ENCODE measurements at places on chromosomes 13 and 19.

- DNase-seq = no peak
These were observed 25.9 kb downstream of the ZNF791 start for GRCh38 chr19:12636631-12637030.

DNA sequence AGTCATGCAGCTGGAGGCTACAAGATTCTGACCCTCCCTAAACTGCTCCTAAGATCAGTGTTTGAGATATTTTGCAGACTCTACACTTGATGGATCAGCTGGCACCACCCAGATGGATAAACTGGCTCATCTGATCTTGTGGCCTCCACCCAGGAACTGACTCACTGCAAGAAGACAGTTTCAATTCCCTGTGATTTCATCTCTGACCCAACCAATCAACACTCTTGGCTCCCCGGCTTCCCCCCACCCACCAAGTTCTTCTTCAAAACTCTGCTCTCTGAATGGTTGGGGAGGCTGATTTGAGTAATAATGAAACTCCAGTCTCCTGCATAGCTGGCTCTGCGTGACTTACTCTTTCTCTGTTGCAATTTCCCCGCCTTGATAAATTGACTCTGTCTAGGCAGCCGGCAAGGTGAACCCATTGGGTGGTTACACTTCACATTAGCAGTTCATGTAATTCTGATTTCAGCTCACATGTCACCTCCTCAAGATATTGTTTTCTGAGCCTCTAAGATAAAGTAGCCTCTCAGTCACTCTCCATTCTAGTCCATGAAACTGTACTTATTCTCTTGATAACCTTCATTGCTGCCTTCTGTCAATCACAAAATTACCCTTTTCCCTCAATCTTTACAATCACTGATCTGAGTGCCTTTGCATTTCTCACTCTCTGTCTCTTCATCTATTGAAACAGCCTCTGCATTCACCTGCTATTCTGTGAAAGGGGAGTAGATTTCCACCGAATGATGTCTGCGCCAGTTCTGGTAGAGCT, 9.9 kb upstream of the FPR3 start:
- no peak for DNase-seq

DNA sequence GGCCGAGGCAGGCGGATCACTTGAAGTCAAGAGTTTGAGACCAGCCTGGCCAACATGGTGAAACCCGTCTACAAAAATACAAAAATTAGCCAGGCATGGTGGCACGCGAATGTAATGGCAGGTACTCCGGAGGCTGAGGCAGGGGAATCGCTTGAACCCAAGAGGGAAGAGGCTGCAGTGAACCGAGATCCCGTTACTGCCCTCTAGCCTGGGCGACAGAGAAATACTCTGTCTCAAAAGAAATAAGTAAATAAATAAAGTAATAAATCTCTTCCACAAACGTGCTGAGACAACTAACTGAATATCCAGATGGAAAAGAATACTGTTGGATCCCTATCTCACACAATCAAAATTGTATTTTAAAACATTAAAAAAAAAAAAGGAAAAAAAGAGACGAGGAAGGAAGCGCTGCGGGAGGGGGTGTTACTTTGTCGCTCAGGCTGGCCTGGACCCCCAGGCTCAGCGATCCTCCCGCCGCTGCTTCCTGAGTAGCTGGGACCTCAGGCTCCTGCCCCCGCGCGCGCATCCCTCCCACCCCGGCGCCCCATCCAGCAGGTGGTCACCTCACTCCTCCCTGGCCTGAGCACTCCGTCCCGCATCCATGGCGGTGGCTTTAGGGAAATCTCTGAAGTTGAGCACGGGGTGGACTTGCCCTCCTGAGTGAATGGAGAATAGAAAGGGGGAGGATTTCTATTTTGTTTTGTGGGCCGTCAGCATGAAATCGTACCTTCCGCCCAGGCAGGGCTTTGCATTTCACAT, 628 bp upstream of the ZNF813 start:
- DNase-seq = no peak

DNA sequence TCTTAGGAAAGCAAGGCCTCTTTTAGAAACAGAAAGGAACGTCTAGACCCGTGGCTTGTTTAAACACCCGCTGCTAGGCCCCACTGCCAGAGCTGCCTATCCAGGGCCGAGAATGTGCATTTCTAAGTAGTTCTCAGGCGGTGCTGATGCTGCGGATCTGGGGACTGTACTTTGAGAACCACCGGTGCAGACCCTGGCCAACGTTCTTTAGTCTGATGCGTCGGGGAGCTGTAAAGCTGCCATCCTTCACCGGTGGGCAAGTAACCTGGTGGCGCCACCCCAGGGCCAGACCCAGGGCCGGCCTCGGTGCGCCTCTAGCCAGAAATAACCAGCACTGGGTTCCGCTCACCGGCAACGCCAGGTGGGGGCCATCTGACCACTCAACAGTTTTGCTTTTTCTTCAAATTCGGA, 47.1 kb downstream of the TGDS start:
- DNase-seq = peak; percentile 63

GRCh38 chr13:43939086-43939485, 59.4 kb downstream of the LACC1 start:
- no peak for DNase-seq

DNA sequence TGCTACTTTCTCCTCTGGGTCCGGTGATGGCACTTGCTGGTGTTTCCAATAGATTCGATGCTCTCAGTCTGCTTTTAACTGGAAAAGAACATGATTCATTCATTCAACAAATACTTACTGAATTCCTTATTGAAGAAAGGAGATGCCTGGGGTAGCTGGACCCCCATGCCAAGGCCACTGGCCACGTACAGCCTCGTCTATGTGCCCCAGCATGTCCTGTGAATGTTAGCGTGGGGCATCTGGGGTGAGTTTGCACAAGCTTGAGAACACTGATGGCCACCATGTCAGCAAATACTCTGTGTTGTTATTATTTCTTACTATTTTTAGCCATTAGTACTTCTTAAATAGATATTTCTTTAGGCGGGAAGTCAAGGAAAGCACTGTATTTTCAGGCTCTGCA, 112.0 kb upstream of the OXGR1 start:
- no peak for DNase-seq

GRCh38 chr19:9018163-9018875, 8.1 kb upstream of the MUC16 start:
- DNase-seq = no peak

DNA sequence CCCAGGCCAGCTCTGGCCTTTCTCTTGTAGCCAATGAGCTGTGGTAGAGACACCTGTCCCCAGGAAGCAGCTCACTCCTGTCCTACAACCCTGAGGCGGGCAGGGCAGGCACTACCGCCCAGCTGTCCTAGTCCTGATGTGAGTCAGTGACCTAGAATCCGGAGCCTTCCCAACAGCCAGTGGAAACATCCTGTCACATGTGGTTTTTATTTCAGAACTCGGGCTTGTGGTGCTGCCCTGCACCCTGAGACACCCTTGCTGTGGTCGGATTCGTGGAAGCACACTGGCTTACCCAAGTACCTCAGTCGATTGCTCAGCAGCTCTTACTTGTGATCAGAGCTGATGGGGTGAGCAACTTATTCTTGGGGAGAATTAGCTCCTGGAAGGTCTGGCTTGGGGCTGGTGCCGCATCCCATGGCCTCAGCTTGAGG, 83.6 kb upstream of the ARHGEF7 start:
- no peak for DNase-seq

GRCh38 chr13:106163426-106163825, 372.0 kb downstream of the EFNB2 start:
- DNase-seq = no peak

- peak; percentile 90 for DNase-seq
These were observed 4.7 kb downstream of the SERTAD1 start for GRCh38 chr19:40420766-40421765.

GRCh38 chr19:35513628-35514281, at the start of gene DMKN:
DMKN (minus strand) TSS chr19:35513649; CDS start chr19:35513475, 174 bp downstream.
- no peak for DNase-seq

- DNase-seq = no peak
These were observed 412 bp downstream of the IRS2 start for GRCh38 chr13:109785892-109786450.

- DNase-seq = no peak
These were observed 44.3 kb downstream of the ZMYM2 start for GRCh38 chr13:20002787-20003186.

GRCh38 chr19:34150558-34150957, 21.7 kb upstream of the LSM14A start:
- no peak for DNase-seq

GRCh38 chr13:28117689-28118377, 17.5 kb upstream of the FLT3 start:
- DNase-seq = no peak

- no peak for DNase-seq
These were observed 81.7 kb upstream of the ABCC4 start for GRCh38 chr13:95382916-95383315.

DNA sequence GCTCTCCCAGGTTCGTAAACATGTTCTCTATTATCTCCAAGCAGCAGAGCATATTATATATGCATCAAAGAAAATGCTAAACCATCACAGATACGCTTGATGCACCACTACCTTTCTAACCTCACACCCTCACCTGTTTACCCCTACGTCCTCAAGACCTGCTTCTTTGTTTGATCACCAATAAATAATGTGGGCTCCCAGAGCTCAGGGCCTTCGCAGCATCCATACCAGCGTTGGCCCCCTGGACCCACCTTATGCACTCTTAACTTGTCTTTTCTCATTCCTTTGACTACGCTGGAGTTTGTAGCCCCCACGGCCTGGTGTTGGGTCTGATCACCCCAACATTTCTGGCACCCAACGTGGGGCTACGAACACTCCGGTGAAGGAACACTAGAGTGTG, 10.0 kb upstream of the ZNF443 start:
- DNase-seq = no peak

GRCh38 chr19:54430306-54431254, 15.3 kb downstream of the TTYH1 start:
- peak; percentile 60 for DNase-seq

GRCh38 chr13:110340812-110341444, 33.8 kb downstream of the COL4A2 start:
- DNase-seq = no peak

DNA sequence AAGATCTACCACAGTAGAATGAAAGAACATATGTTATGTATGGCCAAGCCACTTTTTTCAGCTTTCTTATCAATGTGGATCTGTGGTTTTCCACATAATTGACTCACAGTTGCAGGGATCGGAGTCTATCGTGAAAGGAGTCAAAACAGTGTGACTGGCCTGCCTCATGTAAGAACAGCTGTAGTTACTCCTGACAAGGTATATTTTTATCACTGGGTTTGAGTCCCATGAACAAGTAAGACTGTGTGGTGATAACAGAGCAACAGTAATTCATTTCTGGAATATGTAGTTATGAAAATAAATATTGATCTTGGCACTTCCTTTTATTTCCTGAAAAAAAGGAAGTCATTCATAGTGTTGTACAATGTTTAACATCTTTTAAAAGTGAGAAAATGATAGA, 416.6 kb downstream of the KLF12 start:
- no peak for DNase-seq

GRCh38 chr13:24228852-24229458, 68.4 kb downstream of the SPATA13 start:
- peak; percentile 44 for DNase-seq

DNA sequence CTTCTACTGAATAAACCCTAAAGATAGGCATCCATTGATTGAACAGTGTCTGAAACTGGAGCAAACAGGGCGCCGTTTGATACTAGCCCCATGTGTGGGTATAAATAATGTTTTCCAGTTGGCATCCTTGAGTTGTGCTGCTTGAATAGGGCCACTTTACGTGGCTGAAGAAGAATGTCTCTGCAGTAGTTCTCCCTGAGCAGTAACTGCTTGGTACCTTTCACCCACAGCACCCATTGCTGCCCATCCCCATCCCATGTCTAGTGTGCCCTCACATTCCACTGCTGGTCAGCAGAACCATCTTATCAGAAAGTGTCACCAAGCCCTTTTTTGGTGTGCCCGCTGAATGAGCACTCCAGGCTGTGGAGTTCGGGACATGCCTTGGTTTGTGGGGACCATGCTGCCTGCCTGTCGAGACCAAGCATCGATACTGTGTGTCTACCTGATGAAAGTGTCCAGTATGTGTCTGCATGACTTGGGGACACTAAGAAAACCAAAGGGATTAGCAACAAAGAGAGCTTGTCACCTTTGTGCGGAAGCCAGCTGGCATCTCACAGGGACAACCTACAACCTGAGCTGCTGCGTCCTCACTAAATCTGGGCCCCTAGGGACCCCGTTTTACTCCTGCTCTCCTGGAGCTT, 162.0 kb downstream of the TM9SF2 start:
- no peak for DNase-seq

GRCh38 chr13:75633285-75633684, 2.8 kb upstream of the LMO7 start:
- no peak for DNase-seq

- DNase-seq = no peak
These were observed 641.0 kb upstream of the ARGLU1 start for GRCh38 chr13:107208889-107209288.

DNA sequence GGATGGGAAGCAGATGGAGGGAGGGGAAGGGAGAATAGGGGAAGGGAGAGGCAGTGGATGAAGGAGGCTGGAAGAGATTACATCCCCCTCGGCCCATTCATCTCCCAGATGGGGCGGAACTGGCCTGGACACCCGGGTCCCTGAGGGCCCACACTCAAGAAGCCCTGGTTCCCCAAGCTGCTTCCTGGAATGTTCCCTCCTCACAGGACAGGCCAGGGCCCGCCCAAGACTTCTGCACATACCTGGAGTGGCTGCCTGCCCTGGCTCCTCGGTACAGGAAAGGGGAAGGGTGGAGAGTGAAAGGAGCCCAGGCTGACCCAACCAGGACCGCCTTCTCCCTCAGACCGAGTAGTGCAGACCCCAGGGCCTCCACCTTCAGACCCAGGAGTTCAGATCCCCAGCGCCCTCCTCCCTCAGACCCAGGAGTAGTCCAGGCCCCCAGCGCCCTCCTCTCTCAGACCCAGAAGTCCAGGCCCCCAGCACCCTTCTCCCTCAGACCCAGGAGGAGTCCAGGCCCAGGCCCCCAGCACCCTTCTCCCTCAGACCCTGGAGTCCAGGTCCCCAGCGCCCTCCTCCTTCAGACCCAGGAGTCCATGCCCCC, 489 bp downstream of the NTF4 start:
- DNase-seq = no peak

DNA sequence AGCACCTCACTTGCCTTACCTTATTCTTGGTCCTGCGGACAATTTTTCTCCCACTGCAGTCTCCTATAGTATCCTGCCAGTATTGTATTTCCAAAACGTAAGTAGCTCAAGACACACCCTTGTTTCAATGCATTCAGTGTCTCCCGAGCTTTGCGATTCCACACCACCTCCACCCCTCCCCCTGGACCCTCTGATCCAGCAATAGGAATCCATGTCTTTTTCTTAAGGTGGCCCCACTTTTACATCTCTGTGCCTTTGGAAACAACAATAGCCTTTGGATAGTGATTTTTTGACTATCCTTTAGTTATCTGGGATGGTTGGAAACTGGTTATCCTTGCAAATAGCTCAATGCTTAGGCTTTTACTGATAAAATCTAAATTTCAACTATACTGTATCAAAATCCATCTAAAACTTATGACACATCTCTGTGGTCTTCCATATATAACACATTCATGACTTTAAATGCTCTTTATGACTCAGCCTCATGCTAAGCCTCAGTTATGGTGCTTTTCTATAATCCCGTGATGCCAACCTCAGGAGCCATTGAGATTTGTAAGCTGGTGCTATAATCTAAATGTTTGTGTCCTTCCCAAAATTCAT, 27.1 kb downstream of the FAM216B start:
- no peak for DNase-seq

All from anterior cingulate cortex (tissue), 58 donors.